HT1080 (cell line): ENCODE measurements at places on chromosomes 4 and X. TPM values are rescaled to one million over a fixed set of nuclear protein-coding genes. Genes with fewer than 3 reads are reported as not detected.

GRCh38 chr4:173218411-173219125 lies 50.0 kb downstream of the GALNT7 start:
- DNase-seq, result peak; percentile 92

- DNase-seq, result peak; percentile 19
Measured at GRCh38 chr4:174749091-174749490, 80.0 kb downstream of the GLRA3 start.

DNA sequence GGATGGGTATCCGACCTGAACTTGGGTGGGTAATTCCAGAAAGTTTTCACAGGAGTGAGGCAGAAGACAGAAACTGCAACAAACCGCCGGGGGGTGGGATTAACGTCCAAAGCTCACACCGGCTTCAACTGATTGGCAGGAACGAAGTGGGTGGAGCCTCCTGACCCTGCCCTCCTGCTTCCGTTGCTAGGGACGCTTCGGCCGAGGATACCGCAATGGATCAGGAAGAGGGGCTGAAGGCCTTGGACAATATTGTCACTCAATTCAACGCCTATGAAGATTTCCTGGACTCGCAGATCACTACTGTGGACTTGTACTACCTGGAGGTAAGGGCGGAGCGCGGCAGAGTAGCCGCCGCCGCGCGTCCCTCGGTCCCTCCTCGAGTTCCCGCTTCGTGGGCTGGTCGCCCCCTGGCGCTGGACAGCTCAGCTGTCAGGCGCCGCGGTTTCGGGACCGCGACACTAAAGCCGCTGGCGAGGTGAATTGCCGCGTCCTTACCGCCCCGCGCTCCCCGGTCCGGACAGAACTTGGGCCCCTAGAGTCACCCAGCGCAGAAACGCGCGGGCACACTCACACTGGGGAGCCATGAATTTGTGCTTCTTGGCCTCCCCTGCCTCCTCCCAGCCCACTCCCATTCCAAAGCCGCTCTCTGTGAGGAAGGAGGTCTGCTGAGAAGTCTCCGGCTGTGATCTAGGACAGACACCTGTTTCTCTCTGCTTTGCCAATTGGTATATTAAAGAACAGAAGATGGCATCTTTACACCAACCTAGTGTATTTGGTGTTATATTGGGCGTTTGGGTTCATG lies at the start of gene CFAP299:
Gene CFAP299, plus strand, starts transcription at position 177 of the 805 bp plus-strand sequence.
- peak; percentile 83 for DNase-seq

DNA sequence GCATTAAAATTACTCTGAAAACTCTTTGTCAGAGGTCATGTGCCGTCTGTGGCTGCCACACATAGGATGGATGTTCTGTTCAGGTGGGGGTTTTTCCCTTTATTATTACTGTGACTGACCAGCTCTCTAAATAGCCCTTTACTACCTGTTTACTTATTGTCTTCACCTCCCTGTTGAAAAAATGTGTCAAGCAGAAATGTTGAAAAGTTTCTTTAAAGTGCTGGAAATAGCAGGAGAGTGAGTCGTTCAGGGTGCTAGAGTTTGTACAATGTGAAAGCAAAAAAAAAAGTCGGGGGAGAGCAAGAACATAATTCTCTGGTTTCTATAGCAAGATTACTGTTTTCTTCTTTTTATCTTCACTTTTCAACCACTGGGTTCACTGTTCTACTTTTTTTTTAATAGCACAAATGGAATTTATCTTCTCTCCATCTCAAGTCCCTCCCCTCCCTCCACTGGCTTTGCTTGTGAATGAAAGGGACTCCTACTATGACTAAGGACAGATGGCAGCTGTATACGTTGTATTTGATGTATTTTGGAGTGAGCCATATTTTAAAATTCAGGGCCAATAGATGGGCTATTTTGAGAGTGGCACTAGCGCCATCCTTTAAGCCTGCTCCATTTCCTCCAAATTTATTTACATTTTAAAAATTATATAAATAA lies 33.3 kb downstream of the ARX start:
- DNase-seq, result peak; percentile 9

BMP2K gene
- total RNA-seq, result 25.3 and 35.6 TPM in 2 replicates

DNA sequence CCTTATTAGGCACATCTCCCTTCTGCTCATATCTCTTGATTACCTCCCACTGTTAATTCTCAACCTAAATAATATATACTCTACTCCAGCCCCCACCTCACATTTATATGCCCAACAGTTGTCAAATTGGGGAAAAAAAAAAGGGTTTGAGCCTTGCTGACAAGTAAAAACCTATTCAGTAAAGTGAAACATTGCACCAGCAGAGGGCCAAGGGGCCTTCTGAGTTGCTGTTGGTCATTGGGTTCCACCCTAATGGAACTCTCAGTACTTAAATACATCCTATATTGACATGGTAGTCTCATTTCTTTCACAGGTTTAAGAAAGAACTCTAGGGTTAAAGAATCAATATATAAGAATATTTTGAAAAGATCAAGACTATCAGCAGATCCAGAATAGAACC lies 362.2 kb downstream of the SMARCA1 start:
- DNase-seq, result no peak

GRCh38 chr4:53321151-53321983 lies 44.5 kb downstream of the SCFD2 start:
- peak; percentile 94 for DNase-seq
